ENCODE measurements at places on chromosomes 7 and 10.

GRCh38 chr7:116161728-116162127, 48.6 kb upstream of the TES start:
- no peak for DNase-seq

GRCh38 chr10:113151190-113151666, 201.2 kb downstream of the TCF7L2 start:
- no peak for DNase-seq

DNA sequence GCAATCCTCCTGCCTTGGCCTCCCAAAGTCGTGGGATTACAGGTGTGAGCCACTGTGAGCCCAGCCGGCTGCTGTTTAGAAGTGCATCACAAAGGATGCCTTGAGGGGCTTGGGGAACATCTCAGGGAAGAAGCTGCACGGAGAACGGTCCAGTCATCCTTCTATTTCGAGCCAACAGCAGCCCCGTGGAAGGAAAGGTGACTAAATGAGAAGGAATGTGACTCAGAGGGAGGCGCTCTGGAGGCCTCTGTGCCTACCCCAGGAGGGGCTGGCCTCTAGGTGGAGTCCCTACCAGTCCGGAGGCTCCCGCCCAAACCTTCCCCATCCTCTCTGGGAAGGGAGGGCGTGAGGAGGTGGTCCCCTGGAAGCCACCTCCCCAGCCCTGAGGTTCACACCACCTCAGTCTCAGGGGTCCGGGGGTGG, 76.2 kb downstream of the CTBP2 start:
- DNase-seq, result no peak

DNA sequence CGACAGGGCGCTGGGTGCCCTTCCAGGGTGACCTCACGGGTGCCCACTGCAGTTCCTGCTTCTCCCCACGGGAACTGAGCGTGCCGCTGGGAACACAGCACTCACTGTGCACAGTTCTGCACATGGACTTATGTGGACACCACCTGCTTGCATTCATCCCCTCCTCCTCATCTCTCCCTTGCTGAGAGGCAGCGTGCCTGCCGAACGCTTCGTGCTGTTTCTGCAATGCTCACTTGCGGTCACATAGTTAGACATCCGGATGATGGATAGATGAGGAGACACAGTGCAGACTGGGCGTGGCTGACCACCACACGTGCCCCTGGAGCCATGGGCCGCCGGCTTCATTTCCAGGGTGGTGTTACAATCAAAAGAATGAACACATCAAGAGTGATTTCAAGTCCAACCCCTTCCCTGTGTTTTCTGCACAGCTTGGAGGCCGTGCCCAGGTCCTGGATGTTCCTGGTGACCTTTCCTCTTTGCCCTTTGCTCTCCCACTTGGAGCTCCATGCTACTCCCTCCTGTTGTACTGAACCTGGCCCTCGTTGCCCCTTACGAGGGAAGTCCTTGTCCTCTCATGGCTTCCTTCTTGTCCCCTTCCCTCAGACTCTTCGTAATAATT, 119.4 kb downstream of the VIPR2 start:
- DNase-seq, result no peak

DNA sequence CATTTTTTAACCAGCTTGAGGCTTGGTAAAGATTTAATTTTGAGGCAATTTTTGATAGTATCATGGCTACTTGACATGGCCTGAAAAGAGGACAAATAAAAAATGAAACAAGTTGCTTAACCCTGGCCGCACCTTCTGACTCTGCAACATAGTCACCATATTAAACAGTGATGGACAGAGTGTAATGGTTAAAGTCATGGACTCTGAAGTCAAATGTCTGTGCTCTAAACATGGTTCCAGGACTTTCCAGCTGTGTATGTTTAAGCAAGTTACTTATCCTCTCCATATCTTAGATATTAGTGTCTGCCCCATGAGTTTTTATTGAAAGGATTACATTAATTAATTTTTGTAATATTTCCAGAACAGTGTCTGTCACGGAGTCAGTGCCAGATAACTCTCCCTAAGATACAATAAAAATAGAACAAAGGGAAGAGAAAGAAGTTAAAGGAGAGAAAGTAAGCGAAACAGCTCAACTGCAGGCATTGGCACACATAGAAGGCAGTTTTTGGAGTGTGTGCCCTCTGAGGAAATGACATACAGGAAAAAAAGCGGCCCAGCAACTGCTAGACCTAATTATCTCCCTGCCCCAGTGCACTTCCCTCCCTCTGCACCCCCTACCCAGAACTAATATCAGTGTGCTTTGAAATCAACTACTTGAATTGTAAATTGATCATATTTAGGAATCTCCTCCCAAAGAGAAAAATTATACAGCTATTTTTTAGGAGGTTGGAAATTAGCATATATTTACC, 65.3 kb downstream of the MACC1 start:
- no peak for DNase-seq

DNA sequence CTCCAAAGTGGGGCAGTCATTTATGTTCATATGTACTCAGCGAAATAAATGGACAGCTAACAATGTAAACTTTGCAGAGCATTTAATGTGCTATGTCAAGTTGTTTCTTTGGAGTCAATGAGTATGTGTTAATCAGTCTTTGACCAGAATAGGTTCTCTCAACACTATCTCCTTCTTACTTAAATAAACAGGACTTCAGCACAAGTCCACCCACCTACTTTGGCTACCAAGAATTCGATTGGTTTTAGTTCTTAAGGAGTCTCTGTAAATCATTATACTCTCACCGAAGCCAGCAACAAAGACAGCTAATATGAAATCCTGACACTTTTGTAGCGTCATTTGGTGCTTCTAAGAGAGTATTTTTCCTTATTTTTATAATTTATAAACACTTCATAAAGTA, 6.9 kb downstream of the WEE2 start:
- DNase-seq, result no peak

GRCh38 chr7:139675127-139676125, 102.4 kb downstream of the HIPK2 start:
- DNase-seq, result no peak

DNA sequence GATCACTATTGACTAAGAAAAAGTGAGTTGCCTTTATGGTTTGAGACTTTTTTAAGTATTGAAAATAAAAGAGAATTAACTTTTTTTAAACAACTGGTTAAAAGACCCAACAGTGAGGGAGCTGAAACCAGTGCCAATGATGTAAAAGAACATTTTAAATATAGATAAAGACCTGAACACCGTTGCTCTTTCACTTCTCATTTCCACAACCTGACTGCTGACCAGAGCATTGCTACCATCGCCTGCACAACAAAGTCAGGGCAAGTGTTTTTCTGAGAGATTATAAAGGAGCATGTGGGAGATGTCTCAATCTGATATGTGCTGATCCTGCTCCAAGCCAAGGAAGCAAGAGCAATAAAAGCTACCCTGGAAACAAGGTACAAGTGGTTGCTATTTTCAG, 34.7 kb downstream of the IMMP2L start:
- DNase-seq, result no peak

GRCh38 chr7:155643804-155644177, 670 bp upstream of the RBM33 start:
- DNase-seq, result no peak

All from activated CD8-positive, alpha-beta memory T cell treated with anti-CD3 and anti-CD28 coated beads, Interleukin-2, amount 50 U/mL, for 48 hours (primary cell).